ENCODE measurements at places on chromosomes 6 and 20. TPM values are rescaled to one million over a fixed set of nuclear protein-coding genes. Genes with fewer than 3 reads are reported as not detected.

DNA sequence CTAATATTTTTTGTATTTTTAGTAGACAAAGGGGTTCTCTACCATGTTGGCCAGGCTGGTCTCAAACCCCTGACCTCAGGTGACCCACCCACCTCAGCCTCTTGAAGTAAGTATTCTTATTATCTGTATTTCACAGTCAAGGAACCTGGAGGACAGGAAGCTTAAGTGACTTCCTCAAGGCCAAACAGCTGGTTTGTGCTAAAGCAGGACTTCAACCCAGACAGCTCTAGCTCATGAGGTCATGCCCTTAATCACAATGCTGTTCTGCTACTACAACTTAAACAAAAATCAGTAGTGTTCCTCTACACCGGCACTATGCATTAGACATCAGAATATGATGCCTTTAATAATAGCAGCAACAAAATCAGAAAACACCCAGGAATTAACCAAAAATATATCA lies 168.9 kb downstream of the ADGB start:
- DNase-seq: no peak

- DNase-seq: no peak
Measured at GRCh38 chr6:71399279-71399678, 110.7 kb downstream of the OGFRL1 start.

PROKR2 gene
- total RNA-seq: not detected

NKAIN2 gene
- 37.9 TPM for total RNA-seq

DNA sequence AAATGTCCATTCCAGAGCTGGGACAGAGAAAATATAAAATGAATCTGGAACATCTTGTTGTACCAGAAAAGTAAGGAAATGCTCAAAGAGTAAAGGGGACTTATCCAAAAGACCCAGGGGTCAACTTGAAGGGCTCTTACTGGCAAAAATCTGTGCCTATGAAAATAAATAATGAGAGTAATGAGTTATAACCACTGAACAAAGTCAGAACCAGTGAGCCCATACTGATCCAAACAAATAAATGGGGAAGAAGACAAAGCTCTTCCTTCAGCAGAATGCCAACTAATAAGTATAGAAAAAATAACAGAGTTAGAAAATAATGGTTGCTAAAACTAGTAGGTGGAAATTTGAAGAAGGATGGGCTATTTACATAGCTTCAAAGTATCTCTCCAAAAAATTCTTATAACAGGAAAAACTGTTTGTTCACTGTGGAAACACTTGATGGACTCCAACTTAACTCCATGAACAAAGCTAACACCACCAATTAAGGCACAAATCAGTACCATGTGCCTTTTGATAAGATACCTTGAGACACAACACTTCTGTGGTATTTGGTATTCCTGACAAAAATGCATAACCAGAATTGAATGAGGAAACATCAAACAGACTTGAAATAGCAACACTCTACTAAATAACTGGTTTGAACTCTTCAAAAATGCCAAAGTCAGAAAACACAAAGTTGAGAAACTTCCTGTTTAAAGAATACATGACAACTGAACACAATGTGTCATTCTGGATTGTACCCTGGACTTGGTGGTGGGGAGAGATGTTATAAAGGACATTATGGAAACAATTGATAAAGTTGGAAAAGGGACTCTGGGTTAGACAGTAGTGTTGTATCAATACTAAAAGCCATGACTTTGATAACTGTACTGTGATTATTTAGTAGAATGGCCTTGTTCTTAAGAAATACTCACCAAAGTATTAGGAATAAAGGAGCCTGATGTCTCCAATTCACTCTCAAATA lies 197.5 kb downstream of the ISM1 start:
- DNase-seq: no peak

DNA sequence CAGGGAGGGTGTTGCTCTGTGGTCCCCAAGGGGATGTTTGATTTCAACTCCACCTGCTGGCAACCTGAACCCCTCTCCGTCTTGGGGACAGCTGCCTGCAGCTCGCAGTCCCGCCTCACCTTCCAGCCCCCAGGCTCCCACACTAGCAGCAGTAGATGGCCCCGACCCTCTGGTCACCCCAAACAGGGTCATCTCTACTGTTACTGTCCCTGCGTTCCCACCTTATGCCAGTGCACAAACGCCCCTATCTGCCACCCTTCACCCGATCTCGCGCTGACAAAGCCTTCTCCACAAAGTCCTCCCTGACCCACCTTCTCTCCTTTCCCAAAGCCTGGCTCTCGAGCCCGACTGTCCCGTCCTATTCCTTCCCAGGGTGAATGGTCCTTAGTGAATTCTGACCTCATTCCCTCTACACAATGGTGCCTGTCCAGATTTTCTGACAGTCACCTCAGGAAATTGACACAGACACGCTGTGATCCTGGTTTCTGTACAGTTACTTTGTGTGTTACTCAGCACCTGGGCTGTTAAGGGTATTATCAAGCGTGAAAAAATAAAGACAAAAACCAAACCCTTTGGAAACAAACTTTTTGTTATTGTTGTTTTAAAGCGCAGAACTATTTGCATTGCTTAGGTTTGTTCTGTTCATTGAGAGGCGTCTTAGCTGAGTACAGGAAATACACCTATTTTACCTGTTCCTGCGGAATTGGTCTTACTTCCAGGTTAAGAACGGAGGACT lies 728 bp downstream of the FUT9 start:
- peak; percentile 52 for DNase-seq

LINC00237 gene
- not detected for total RNA-seq

- DNase-seq: no peak
Measured at GRCh38 chr6:42224222-42225028, 6.8 kb upstream of the MRPS10 start.

- no peak for DNase-seq
Measured at GRCh38 chr20:42370075-42370474, 751.9 kb upstream of the CHD6 start.

RHAG gene
- not detected for total RNA-seq

DNA sequence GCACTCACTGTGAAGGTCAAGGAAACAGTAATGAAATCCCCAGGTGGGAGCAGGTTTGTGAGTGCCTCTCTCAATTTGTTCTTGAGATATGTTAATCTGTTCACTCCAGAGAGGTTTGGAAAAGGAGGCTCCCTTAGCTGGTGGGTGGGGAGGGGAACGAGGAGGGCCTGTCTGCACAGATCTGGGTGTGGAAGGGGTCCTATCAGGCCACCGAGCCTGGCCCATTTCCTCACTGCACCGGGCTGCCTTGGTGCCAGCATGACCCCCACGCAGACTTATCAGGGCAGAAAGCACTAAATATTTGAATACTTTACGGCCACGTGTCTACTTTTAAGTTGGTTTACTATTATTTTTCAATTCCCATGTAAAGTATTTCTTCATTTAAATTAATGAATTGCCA lies 8.3 kb downstream of the AGPAT4 start:
- DNase-seq: no peak

DNA sequence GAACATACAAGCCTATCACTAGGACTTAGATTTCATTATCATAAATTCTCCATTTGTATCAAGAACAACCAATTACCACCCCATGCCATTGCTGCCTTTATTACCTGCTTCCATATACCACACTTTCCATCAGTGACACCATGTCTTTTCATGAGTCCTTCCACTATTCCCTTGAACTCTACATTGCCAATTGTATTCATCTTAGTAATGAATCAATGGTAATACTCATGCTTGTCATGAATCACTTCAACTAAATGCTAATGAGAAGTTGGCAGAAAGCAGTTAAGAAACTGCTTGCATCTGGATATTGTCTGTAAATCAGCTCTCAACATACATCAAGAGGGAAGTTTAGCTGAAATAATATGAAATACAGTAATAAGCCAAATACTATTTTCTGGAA lies 61.2 kb upstream of the RNF217 start:
- DNase-seq: no peak

GRCh38 chr20:52943185-52943841 lies 28.8 kb upstream of the TSHZ2 start:
- DNase-seq: no peak

DNA sequence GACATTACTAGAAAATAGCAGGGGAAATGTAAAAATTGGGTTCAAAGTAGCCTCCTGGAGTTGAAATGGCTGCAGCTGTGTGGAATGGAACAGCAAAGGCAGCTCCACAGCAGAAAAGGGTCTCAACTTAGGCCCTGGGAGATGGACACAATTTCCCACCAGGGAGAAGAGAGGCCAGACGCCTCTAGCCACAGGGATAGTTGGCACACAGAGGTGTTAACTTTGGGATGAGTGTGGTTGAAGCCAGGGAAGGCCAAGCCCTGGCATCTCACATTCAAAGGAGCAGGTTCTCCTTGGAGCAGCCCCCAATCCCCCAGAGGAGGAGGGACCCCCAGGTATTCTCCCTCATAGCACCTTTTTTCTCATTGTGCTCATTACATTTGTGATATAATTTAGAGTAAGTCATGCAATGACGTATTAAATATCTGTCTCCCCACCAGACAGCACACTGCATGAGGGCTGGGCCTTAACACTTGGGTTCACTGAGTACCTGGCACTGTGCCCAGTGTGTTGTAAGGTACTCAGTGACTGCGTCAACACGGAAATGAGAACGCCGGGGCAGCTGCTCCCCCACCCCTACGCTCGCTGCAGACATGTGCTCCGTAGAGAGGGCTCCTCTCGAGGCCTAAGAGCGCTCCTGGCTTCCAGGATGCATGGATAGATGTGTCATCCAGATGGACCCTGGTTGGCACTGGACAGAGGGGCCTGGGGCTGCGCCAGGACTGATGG lies 76.0 kb upstream of the CD93 start:
- no peak for DNase-seq

RAMACL gene
- total RNA-seq: 2.4 TPM

DNA sequence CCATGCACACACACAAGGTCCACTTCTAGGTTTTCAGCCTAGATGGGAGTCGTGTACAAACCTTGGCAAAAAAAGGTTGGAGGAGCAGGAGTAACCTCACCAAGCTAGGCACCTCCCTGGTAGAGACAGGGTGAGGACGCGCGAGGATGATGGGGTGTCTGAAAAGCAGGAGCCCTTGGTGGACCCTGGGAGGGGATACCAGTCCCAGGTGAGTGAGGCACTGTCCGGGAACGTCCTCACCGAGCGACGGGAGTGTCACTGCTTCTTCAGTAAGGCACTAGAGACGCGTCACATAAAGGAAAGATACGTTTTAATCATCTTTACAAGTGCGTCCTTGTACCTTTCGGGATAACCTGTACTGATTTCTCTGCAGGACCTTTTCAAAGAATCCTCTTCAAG lies 29.4 kb upstream of the ZBP1 start:
- peak; percentile 61 for DNase-seq

DNA sequence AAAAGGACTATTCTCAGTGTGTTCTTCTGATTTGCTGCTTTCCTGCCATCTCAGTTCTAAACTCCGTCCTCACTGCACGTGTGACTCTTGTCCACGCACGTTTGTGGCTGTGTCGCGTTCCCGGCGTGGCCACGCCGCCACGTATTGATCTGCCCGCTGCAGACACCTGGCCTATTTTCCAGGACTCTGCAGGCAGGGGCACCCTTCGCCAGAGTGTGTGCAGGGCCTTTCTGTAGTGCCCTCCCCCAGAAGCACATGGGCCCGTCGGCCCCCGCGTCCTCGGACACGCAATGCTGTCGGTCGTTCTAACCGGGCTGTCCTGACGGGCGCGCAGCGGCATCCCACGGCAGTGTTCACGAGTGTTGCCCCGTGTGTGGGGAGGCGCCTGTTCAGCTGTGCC lies 87.6 kb downstream of the YTHDF1 start:
- DNase-seq: peak; percentile 92

- no peak for DNase-seq
Measured at GRCh38 chr6:32047855-32048766, 9.9 kb downstream of the CYP21A2 start.

DNA sequence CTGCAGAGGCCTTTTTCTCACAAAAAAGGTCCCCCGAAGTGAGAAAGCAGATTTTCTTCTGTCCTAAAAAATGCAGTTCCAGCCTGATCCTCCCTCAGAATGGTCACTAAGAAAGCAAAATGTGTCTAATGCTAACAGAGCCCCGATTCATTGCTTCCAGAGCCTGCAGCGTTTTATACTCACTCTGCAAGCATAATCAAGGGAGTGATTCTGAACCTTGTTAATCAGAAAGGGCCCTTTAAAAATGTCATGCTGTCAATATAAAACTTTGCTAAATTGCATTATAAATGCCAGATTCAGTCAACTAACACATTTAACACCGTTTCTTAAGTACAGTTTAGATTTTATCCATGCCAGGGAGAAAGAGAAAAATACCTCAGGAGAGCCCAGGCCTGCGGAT lies 202.8 kb downstream of the CD83 start:
- no peak for DNase-seq

SCRT2 gene
- total RNA-seq: not detected

GRCh38 chr6:139490482-139490881 lies 116.0 kb upstream of the CITED2 start:
- DNase-seq: no peak

GRCh38 chr6:108689272-108690161 lies 128.8 kb downstream of the FOXO3 start:
- no peak for DNase-seq

- no peak for DNase-seq
Measured at GRCh38 chr6:154594496-154595198, 84.2 kb upstream of the CNKSR3 start.

DNA sequence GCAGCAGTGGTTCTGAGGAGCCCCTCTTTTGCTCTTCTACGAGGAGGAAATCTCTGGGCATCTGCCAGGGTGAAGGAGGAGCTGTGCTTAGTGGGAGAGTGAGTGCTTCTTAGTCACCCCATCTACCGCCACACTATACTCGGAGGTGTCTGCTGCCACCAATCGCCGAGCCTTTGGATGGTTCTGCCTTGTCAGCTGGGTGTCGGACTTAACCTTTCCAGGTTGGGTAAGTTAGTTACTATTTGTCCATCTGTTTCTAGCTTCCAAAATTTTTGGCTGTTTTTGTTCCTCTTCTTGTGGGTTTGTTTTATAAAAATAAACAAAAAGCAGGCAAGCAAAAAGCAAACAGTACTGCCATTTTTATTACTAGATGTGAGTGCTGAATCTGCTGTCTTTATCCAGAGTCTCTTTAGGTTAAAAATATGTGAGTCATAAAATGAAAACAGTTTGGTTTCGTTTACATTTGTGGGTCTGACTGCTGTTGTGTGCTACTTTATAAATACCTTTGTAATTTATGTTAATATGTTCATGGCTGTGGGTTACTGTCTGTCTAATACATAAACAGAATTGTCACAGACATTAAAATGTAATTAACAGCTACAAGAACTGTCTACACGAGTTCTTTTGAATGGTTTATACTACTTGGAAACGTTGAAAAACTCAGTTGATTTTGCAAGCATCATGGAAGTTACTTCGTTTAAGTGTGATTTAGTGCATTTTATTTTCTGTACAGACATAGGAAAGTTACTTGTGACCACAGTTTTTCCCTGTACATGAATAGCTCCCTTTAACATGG lies 89.2 kb downstream of the ARID1B start:
- no peak for DNase-seq

GRCh38 chr6:44858998-44859397 lies 469.1 kb upstream of the RUNX2 start:
- DNase-seq: no peak

THBD gene
- 38.2 TPM for total RNA-seq

GRCh38 chr6:79684876-79685275 lies 53.7 kb downstream of the SH3BGRL2 start:
- DNase-seq: no peak

ADGRF5 gene
- total RNA-seq: not detected

GRCh38 chr6:73747289-73747688 lies 51.3 kb downstream of the CD109 start:
- no peak for DNase-seq
